ENCODE measurements at places on chromosomes 2 and 18.

GRCh38 chr2:64914247-64914646 is 75.0 kb upstream of the SLC1A4 start:
- no peak for DNase-seq

- DNase-seq, result no peak
Observed at GRCh38 chr2:102193074-102193473, 6.3 kb downstream of the IL1RL2 start.

GRCh38 chr2:11996618-11997017 is 250.2 kb downstream of the LPIN1 start:
- no peak for DNase-seq

DNA sequence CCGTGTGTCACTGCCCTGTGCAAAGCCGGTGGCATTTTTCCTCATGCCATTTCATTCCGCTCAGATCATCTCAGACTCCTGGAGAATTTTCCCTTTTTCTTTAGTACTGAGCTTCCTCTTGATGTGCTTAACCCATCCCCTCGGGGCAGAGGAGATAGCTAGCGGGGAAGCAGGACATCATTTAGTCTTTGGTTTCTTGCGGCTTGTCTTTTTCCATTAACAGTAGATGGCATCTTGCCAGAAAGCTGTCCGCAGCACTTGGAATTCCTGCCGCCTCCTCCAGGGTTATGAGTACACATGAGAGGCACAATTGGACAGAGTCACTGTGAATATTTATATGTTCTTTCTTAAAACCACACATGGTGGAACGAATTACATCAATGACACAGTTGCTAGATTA is 226.6 kb downstream of the ALPK2 start:
- DNase-seq, result no peak

GRCh38 chr18:61891894-61892293 is 913 bp downstream of the RNF152 start:
- DNase-seq, result no peak

DNA sequence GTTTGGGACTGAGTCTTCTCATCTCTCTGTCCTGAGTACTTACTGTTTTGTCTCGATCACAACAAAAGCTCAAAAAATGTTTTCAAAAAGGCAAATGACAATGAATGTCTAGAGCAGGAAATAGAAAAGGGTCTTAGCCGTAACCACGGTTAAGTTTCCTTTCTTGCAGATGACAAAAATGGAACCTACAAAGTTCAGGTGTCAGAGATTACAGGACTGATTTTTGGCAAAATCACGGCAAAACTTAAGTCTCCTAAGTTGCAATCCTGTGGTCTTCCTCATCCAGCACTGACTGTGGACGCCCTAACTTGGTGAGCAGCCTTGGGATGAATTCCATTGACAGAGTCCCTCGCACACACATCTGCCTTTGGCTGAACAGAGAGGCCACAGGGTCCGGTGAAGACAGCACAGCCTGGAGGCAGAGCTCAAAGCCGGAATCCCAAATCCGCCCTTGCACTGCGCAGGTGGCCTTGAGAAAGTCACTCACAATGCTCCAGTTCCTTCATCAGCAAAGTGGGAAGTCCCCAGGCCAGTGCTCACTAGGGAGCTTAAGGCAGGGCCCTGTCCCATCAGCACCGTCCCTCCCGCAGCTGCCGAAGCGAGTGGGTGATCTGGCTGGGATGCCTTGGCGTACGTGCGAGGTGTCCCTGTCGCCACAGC is 55.2 kb downstream of the EIPR1 start:
- DNase-seq, result no peak

DNA sequence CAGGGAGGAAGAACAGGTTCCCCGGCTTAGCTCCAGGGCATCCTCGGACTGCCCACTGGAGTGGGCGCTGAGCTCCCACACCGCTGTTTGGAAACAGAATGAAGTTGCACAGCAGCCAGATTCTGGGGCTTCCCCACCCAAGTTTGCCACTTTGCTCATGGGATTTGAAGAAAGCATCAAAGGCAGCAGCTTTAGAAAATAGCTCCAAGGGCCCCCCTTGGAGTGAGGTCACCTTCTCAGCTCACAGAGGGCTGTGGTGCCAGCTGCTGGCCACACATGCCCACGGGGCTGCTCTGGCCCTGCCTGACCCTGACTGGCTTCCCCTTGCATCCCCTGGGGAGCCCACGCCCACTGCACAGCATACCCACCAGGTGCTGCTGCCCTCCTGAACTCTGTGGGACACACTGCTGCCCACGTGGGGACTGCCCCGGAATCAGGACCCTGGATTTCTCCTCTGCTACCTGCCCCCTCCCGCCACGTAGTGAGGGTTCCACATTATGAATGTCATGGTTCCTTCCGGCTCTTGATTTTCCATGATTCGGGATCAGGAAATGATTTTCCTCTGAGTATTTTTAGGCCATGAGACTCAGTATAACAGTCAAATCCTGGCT is 70.3 kb downstream of the TGOLN2 start:
- no peak for DNase-seq

- DNase-seq, result no peak
Observed at GRCh38 chr2:208645226-208645625, 238.6 kb downstream of the PTH2R start.

DNA sequence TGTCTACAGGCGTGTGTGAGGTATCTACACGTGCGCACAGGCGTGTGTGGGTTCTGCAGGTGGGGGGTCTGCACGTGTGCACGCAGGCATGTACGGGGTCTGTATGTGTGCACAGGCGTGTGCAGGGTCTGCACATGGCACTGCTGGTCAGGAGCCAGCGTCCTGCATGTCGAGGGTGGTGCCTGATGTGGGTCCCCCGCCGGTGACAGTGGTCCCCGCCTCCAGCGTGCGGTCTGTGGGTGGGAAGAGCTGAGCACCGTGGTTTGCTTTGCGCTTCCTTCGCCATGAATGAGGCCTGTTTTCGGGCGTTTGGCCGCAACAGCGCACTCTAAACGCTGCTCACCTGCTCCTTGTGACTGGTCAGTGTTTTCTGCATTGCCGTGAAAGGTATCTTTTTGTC is 57.2 kb downstream of the CTDP1 start:
- DNase-seq, result no peak

DNA sequence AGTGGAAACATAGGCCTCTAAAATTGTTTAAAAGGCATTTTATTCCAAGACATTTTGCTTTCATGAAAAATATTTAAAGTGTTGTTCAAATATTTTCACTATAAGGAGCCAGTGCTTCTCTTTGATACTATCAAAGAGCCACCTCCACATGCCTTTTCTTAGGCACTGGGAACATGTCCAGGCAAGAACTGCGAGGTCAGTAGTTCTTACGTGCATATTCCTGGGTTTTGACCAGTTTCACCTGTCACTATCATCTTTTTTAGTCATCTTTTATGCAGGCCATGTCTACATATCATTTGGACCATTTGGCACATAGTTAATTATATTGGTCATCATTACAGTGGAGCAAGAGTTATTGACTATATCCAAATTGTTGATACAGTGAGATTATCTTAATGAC is 195.3 kb downstream of the CCDC85A start:
- no peak for DNase-seq

- DNase-seq, result no peak
Observed at GRCh38 chr2:100248044-100248330, 74.3 kb downstream of the LONRF2 start.

DNA sequence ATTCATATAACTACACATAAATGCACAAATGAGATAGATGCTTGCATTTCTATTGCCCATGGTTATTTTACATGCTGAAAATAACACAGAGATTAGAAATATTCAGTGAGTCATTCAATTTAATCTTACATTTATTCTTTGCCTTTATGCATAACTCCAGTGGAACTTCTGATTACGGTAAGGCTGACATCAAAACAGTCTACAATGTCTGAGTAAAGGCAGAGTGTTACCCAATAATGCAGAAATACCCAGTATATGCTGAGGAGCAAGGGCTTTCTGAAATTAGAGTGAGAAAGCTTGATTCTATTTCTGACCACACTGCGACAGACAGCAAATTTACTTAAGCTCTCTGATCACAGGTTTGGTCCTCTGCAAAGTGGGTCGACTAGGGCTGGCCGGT is 9.2 kb downstream of the NMI start:
- DNase-seq, result no peak

- DNase-seq, result no peak
Observed at GRCh38 chr2:105538840-105539239, 140.0 kb upstream of the FHL2 start.

- DNase-seq, result no peak
Observed at GRCh38 chr2:59868981-59869380, 684.5 kb downstream of the BCL11A start.

- no peak for DNase-seq
Observed at GRCh38 chr18:79548986-79549637, 130.5 kb upstream of the CTDP1 start.

- DNase-seq, result no peak
Observed at GRCh38 chr2:227765788-227766372, 20.2 kb downstream of the SCYGR8 start.

DNA sequence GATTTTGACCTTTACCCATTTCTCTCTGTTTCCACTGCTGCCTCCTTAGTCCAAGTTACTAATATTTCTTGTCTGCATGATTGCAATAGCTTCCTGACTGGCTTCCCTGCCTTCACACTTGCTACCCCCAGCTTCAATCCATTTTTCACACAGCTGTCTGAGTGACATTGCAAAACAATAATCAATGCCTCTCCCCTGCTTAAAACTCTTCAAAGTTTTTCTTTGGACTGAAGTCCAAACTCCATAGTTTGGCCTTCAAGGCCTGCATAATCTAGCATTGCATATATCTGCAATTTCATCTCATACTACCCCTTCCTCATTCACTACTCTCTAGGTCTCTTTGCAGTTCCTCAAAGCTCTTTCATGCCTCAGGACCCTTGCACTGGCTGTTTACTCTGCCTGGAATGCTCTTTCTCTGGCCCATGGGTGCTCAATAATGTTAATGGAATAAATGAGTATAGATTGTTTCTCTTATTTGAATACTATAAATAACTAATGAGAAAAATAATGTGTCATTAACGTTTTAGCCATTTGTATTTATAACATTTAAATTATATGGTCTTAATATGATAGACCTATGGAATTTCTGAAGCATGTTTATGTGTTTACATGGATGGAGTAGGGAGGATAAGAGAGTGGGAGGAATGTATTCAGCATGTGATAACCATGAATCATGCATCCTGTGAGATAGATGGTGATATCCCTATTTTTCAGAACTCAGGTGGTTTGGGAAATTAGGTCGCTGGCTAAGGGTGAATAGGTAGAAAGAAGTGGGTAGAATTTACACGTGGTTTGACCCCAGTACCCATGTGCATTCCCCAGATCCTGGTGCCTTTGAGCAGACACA is 5.7 kb upstream of the TMEM178A start:
- no peak for DNase-seq

GRCh38 chr2:45532181-45532580 is 78.9 kb downstream of the SRBD1 start:
- no peak for DNase-seq

- DNase-seq, result no peak
Observed at GRCh38 chr2:144374163-144374661, 145.7 kb downstream of the ZEB2 start.

GRCh38 chr2:57802243-57802642 is 244.4 kb upstream of the VRK2 start:
- no peak for DNase-seq

- DNase-seq, result no peak
Observed at GRCh38 chr2:236552212-236552542, 17.4 kb upstream of the ACKR3 start.

DNA sequence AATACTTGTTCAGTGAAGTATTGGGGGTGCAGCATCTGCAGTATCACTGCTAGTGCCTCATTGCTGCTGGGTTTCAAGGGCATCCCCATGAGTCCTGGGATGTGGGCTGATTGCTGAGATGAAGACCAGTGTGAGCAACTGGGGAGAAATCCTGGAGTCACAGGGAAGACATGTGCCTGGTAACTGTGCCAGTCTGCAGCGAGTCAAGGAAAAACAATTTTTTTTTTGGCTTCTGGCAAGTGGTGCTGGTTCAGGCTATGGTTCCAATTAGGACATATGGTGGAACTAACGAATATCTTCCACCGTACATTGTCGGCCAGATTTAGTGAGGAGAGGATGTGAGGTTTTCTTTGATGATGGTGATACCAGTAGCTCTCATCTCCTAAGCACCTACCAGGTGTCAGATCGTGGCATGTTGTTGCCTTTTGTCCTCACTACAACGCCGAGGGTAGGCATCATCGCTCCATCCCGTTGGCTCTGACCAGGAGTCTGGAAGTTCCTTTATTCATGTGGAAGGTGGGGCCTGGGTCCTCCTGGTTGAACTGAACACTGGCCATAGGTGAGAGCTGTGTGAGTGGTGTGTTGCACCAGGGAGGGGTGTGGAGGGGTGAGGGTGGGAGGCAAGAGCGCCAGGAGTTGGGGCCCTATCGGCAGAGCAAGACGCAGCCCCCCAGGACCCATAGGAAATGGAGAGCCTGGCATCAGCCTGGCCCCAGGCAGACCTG is 118.0 kb upstream of the HS6ST1 start:
- no peak for DNase-seq

DNA sequence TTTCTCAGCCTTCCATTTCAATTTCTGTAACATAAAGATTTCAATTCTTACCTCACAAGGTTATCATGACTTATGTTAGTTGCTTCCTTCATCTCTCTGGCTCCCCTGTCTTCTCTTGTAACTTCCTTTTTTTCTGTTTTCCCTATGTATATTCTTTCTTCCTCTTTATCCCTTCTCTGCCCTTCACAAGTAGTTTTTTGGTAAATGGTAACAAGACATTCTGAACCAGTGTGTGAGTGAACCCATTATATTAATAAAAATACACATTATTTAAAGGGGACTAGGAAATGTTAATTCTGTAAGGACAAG is 8.4 kb downstream of the ACSL3 start:
- no peak for DNase-seq

DNA sequence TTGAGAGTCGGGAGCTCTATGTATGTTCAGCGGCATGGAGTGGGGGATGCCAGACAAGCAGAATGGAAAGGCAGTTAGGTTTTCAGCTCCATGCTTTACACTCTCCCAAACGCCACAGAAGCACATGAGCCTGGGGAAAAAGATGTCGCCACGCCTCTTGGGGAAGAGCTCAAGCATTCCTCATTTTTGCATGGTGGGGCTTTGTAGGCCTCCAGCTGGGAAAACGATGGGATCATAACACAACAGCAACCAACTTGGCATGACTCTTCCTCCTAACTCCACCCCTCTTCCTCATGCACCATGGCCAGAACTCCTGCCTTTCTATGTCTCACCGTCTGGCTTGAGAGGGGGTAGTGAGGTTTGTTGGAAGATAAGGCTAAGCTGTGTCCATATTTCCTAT is 102.6 kb downstream of the PAX3 start:
- no peak for DNase-seq

DNA sequence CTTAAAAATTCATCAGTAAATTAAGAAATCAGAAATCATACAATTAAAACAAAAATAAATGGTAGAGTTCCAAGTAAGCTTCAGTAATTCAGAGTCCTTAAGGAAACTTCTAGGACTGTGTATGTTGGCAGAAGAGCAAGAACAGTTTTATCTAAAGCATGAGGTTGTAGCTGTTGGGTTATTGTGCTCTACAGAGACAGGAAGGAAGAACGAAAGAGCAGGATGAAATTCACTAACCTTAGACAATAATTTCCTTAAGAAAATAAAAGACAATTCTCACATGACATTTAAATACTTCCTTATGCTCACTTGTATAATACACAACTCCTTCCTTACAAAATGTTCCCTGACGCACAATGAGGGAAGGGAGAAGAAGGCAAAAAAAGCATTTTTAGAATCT is 133.4 kb downstream of the STK39 start:
- no peak for DNase-seq

- DNase-seq, result no peak
Observed at GRCh38 chr2:176774766-176775451, 437.7 kb upstream of the HNRNPA3 start.
